ENCODE measurements at places on chromosomes 4 and X.
A peak's percentile ranks its signal among the peaks of the same experiment; 100 is the strongest.

DNA sequence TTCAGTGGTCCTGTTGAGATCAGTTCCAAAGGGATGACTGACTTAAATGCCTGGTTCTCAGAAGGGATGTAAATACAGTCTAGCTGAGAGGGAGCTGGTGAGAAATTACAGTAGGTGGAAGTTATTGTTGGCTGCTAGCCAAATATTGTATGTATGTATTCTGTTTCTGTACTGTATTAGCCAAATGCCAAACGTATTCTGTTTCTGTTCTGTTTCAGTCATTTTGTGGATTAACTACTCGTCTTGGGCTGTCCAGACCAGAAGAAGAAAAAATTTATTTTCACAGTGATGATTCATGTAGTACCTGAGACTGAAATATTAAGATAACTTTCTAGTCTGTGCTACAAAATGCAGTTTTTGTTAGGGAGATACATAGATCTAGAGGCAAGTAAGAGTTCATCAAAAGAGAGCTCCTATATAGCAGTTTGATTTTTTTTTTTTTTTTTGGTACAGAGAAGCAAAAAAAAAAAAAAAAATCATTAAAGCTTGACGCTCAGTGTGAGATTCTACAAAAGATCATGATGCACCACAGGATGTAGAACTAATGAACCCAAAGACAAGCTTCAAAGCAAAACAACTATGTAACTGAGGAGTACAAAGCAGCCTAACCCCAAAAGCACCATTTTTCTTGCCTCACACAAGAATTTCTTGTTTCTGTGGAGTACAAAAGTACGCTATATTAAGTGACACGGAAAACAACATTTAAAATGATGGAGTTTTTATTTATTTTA lies 54.8 kb downstream of the CASP6 start:
- DNase-seq = no peak

- no peak for DNase-seq
These were observed 90.3 kb downstream of the CXXC4 start for GRCh38 chr4:104404361-104404760.

- DNase-seq = no peak
These were observed 1.4 kb upstream of the SEC24B start for GRCh38 chr4:109432203-109432602.

DNA sequence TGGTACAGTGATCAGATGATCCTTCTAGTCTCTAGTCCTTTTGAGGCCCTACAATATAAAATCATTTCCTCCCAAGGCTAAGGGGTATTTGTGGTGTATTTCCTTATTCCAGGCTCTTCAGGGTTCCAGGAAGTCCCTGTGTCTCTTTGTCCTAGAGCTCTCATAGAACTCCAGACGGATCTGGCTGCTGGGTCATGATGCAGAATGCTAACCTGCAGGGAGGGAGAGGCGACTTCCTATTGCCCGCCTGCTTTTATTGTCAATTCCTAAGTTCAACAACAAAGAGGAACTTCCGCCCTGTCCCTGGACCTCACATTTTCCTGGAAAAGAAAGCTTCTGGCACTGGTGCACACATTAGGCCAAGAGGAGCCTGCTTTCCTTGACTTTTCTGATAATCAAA lies 45.9 kb upstream of the ZNF827 start:
- no peak for DNase-seq

GRCh38 chr4:144350706-144351105 lies 210.2 kb upstream of the GYPA start:
- no peak for DNase-seq

- no peak for DNase-seq
These were observed 9.1 kb downstream of the ASMTL start for GRCh38 chrX:1443496-1444075.

DNA sequence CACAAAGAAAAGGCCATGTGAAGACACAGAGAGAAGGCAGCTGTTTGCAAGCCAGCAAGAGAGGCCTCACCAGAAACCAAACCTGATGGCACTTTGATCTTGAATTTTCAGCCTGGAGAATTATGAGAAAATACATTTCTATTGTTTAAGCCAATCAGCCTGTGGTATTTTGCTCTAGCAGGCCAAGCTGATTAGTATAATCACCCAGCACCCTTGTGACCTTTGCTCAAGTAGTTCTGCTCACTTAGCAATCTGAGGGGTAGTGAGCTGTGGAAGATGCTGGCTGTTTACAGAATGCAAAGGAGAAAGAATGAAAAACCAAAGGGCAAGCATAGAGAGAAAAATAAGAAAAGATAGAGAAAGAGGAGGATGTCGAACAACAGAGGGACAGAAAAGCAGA lies 396.4 kb upstream of the BOD1L1 start:
- DNase-seq = no peak

- DNase-seq = no peak
These were observed 191.1 kb upstream of the FAT4 start for GRCh38 chr4:125123570-125124109.

DNA sequence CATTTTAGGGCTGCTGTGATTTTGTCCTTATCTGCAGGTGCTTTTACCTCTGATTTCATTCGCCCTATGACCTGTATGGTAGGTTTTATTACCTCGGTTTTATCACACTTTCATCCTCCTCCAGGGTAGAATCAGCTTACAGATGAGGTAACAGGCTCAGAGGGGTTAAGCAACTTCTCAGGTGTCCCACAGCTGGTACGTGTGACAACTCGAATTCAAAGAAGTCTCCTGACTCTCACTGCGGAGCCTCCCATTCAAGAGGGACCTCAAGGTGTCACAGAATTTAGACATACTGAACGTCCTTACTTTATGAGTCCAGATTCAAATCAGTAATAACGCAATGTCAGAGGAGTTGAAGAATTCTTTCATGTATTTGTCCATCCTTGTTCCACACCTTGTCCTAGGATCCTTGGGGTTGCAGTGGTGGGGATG lies 12.5 kb upstream of the KIAA0232 start:
- DNase-seq = no peak

GRCh38 chrX:44344194-44344593 lies 722 bp upstream of the EFHC2 start:
- DNase-seq = no peak

DNA sequence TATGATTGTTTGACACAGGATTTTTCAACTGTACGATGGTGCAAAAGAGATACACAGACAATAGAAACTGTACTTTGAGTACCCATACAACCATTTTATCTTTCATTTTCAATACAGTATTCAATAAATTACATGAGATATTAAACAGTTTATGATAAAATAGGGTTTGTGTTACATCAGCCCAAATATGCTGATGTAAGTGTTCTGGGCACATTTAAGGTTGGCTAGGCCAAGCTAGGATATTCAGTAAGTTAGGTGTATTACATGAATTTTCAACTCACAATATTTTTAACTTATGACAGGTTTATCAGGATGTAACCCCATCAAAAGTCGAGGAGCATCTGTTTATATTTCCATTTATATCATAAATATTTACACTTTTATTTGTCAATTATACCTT lies 42.9 kb upstream of the PLS3 start:
- no peak for DNase-seq

DNA sequence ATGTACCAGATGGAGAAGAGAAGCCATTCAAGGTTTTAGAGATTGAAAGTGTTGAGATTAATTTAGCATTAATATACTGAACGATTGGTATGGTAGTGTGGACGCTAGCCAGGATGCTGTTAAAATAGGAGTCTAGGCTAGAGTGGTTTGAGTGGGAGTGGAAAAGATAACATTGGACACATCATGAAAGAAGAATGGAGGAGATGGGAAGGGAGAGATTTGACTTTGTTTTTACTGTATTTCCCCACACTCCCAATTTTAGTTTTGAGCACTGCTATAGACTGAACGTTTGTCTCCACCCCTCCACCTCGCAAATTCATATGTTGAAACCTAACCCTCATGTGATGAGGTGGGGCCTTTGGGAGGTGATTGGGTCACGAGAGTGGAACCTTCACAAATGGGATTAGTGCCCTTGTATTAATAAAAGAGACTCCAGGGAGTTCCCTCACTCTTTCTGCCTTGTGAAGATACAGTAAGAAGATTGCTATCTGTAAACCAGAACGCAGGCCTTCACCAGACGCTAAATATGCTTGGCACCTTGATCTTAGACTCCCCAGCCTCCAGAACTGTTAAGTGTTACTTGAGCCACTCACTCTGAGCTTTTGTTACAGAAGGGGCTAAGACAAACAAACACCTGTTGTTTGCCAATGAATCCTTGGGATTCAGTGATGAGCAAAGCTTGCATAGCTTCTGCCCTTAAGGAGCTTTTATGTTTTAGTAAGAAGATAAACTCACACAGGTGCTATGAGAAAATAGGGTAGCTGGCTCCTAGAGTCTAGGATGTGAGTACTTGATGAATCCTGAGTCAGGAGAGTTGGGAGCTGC lies 25.8 kb downstream of the USP9X start:
- no peak for DNase-seq

DNA sequence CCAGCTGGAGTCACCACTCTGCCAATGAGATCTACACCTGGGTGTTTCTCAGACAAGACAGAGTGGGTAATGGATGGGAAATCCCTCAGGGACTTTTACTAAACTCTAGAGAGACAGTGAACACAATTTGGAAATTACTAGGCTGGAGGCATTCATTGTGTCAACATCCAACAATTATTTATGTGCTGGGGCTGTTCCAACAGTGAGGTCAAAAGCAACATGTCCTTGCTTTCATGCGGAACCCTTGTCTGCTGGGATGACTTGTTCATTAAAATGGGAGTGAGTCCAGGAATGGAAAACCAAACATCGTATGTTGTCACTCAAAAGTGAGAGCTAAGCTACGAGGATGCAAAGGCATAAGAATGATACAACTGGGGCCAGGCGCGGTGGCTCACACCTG lies 54.0 kb downstream of the DRD5 start:
- no peak for DNase-seq

- no peak for DNase-seq
These were observed 8.8 kb downstream of the TNMD start for GRCh38 chrX:100593581-100593980.

GRCh38 chr4:138162259-138162658 lies 79.9 kb downstream of the SLC7A11 start:
- DNase-seq = no peak

DNA sequence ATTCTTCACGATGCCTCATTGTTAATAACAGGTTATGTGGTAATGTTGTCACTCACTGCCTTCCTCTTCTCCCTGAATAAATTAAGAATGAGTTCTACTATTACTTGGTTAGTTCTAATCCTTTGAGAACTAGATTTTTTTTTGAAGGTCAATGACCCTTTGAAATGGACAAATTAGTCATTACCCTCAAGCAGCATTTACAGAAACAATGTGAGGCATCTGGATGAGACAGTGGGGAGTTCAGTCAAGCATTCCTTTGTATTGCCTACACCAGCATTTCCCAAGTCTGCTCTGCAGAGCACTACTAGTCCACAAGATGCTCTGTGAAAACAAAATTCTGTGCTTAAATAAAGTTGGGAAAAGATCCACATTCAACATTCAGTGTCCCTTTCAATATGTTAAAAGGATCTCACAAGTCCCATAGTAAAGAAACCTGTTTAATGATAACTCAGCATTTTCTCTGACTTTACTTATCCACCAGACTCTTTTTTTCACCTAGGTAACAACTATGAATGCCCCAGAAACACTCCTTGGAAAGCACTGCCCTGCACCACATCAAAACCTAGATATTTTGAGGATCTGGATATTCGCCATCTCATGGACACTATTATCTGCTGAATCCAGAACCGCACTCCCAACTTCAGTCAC lies 60.6 kb downstream of the CHRDL1 start:
- DNase-seq = no peak

DNA sequence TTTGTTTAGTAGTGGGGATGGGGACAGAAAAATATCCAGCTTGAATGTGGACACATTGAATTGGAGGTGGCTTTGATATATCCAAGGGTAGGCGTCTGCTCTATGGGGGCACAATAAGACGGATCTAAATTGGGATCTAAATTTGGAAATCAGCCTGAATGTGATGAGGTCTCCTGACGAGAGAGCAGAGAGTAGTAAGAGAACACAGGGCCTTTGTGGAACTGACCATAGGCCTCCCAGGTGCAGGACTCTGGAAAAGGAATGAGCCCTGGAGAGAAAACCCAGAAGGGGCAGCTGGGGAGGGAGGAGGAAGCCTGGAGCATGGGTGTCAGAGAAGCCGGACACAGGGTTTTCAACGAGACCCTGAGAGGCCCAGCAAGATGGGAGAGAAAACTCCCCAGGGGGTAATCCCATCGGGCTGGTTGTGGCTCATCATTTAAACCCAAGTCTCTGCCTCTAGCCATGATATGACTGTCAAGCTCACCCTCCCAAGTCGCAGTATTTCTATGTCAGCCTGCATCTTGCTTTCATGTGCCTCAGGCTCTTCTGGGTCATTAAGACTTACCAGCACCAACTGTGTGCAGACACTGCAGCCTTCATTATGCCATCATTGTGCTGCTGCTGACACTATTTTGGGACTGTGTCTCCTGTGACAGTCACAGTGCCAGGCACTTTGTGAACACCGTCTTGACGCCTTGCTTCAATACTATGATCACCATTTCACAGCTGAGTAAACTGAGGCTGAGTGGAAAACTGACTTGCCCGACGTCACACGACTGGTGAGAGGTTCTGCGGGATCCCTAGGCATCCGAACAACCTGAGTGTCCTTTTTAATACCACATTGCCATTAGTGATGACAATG lies 57.1 kb downstream of the ANAPC4 start:
- no peak for DNase-seq

GRCh38 chr4:174716986-174717770 lies 111.9 kb downstream of the GLRA3 start:
- DNase-seq = no peak

- no peak for DNase-seq
These were observed 331.3 kb upstream of the SFRP2 start for GRCh38 chr4:154120006-154120676.

- DNase-seq = no peak
These were observed 22.7 kb downstream of the FABP2 start for GRCh38 chr4:119299260-119299671.

DNA sequence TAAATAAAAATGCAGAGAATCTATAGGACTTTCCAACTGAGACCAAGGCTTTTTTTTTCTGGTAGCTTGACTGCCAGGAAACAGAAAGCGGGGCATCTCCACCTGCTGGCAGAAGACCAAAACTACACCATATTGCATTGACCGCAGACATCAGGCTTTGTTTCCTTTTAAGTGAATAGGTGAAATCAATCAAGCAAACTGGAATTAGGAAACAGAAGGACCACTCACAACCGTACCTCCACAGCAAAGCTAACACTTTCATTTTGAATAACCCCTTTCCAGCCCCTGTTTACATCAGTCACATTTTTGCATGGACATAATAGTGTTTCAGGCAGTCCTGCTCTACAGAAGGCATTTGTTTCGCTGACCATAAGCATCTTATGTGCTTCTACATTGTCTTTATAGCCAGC lies 218.2 kb downstream of the IDS start:
- DNase-seq = peak; percentile 42

DNA sequence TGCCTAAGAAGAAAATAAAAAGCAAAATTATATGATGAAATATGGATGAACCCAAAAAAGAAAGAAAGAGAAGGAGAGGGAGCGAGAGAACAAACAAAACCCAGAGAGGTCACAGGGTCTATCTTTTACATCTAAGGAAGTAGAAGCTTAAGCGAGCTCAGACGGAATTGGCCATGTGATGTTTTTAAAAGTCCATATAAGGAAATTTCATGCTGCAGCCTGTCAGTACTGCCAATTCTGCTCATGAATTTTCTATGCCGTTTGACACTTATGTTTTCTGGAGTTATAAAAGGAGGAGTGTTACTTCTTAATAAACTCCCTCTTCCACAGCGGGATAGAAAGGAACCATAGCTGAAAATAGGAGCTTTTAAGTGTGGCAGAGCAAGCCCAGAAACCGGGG lies 32.9 kb upstream of the DCX start:
- no peak for DNase-seq
